Sciatic nerve (tissue), 2 donors: ENCODE measurements at places on chromosomes 1 and 21. TPM values are rescaled to one million over a fixed set of nuclear protein-coding genes. Genes with fewer than 3 reads are reported as not detected.

- DNase-seq: no peak
Observed at GRCh38 chr1:235404190-235404589, 37.0 kb downstream of the TBCE start.

DNA sequence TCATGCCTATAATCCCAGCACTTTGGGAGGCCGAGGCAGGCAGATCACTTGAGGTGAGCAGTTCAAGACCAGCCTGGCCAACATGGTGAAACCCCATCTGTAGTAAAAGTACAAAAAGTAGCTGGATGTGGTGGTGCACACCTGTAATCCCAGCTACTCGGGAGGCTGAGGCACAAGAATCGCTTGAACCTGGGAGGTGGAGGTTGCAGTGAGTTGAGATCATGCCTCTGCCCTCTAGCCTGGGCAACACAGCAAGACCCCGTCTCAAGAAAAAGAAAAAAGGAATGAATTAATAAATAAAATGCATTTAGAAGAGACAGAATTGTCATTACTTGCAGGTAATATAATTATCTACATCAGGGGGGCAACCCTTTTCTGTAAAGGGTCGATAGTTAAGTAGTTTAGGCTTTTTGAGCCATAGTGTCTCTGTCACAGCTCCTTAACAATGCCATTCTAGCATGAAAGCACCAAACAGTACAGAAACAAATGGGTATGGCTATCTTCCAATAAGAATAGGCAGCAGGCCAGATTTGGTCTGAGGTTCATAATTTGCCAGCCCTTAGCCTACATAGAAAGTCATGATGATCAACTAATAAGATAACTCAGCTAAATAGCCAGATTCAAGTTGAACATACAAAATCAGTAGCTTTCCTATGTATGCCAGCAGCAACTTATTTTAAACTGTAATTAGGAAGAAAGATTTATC, 56.8 kb downstream of the RPRD2 start:
- no peak for DNase-seq

GRCh38 chr1:9447215-9447960, 91.9 kb upstream of the SLC25A33 start:
- no peak for DNase-seq

Gene HSPB7
- total RNA-seq: 10.7 TPM

GRCh38 chr1:92554216-92554615, 67.5 kb upstream of the GFI1 start:
- no peak for DNase-seq

DNA sequence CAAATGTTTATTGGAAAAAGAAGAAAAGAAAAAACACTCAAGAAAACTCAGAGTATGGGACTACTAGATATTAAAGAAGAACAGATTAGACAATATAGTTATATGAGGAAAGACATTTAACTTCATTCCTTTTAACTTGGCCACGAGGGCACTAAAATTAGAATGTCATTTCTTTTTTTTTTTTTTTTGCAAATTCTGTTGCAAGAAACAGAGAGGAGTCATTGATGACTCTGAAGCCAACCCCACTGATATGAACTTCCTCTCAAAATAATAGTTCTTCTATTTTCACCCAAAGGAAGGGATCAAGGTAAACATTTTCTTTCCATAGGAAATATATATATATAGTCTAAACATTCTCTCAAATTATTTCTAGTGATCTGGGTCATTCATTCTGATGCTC, 24.6 kb upstream of the PEX19 start:
- no peak for DNase-seq

DNA sequence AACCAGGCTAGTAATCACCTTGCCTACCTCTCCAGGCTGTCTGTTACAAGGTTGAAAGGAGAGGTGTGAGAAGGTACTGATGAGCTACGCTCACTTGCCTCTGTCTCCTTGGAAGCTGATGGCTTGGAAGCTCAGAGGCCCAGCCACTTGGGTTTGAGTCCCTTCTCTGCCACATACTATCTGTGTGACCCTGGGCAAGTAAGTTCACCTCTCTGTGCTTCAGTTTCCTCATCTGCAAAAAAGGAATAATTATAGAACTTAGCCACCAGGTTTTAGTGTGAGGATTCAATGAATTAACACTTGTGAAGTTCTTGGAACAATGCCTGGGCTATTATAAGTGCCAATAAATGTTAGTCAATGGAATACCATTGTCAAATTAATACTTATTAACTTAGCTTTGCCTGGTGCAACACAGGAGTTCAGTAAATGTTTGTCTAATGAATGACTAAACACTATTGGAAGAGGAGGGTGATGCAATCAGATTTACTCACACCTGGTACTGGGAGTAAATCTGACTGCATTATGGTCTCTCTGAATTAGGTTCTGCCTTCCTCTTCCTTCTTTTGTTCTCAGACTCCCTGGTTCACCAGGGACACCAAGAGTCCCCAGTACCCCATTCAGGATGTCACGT, 55.5 kb downstream of the TRABD2B start:
- no peak for DNase-seq

Gene CELA2A
- 0.94 TPM for total RNA-seq

DNA sequence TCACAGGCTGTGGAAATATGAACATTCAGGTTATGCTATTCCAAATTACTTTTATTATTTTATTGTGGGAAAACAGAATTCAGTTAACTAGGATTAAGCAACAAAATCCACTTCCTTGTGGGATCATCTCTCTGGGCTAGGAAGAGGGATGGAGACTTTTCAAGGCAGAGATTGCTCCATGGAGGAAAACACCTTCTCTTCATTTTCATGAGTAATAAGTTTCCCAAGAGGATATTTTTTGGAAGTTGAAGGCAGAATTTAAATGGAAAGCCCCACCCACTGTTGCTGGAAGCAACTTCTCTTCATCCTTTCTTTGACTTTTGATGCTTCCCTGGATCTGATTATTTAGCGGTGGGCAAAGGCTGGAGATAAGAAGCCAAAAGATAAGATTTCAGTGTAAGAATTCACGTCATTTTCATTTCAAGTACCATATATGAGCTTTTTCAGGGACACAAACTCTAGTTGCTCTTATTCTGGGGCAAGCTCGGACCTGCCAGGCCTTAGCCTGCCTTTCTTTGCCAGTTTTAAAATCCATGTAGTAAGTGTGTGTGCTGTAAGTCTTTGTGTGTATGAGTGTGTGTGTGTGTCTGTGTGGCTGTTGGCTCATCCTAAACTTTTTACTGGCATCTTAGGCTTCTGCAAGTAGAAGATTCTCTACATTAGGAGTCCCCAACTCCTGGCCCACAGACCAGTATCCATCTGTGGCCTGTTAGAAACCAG, 11.7 kb upstream of the IL24 start:
- no peak for DNase-seq

- peak; percentile 79 for DNase-seq
Observed at GRCh38 chr1:39639305-39640130, at the start of gene HEYL. Gene HEYL, minus strand, starts transcription at chr1:39639643. Its CDS starts 18 bp downstream, at chr1:39639625.

Gene PTPN14
- 85.9 TPM for total RNA-seq

GRCh38 chr1:93588206-93588605, 93.4 kb downstream of the BCAR3 start:
- DNase-seq: no peak

DNA sequence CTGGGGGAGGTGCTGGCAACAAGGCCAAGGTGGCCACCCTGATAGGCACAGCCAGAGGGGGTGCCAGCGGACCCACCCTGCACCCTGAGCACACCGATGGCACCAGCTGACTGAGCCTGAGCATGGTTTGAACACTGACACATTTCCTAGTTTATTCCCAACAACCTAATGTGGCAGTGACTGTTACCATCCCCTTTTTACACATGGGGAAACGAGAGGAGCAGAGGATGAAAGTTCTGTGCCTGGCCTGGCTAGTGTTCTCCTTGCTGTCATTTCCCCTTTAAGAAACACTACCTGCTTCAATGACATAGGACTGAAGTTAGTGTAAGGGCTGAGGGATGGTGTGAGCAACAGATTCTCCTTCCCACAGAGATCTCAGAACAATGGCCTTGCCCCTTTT, 15.3 kb downstream of the CLDN14 start:
- no peak for DNase-seq

- DNase-seq: no peak
Observed at GRCh38 chr1:55986003-55986402, 593.4 kb downstream of the PLPP3 start.

Gene PIGM
- total RNA-seq: 5.9 TPM

Gene ARPC5
- total RNA-seq: 142 TPM

Gene RAP1GAP
- 14.7 TPM for total RNA-seq

DNA sequence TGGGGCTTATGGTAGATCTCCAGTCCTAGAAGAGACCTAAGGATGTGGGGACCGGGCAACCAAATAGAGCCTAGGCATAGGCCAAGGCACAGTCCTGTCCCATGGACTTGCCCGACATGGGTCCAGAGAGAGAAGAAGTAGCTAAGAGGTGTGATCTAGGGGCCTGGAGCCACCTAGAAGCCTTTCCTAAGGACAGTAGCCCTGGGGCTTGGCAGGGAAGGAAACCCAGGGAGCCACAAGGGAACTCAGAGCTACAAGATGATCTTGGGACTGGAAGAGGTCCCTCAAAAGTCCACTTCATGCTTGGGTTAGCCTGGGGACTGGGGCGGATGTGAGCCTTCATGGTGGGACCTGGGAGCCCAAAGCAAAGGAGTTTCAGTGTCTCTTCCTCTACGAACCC, 18.8 kb downstream of the IRF2BP2 start:
- DNase-seq: no peak

Gene CCDC181
- total RNA-seq: 2.1 TPM

DNA sequence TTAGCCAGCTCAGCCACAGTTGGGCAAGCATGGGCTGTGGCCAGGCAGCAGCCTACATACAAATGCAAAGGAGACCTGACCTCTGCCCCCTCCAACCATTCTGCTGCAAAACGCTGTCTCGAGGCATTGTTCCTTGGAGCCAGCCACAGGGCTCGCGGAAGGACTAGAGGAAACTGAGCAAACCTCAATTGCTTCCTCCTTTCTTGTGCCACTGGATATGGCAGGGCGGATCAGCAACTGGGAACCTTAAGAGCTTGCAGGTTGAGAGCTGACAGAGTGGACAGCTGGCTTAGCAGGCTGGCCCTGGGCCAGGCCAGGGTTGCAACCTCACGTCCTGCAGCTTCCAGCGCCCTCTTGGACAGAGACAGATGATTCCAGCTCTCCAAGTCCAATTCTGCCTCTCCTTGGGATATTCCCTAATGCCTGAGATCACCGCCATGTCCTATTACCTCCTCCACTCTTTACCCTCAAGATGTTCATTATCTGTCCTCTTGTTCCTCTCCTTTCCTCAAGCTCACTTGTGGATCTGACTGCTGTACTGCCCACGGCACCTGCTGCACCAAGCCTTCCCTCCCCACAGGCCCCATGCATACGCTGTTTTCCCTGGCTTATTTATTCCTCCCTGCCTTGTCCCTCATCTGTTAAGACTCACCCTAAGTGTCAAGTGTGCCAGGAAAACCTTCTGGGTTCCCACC, 67.5 kb downstream of the SDC3 start:
- peak; percentile 68 for DNase-seq

GRCh38 chr1:243254233-243254926, 701 bp downstream of the CEP170 start:
- DNase-seq: peak; percentile 80

GRCh38 chr1:167669209-167670124, 39.4 kb downstream of the RCSD1 start:
- DNase-seq: no peak

- DNase-seq: no peak
Observed at GRCh38 chr21:38258521-38259485, 2.0 kb downstream of the KCNJ15 start.
